Stimulated activated CD4-positive, alpha-beta T cell treated with anti-CD3 and anti-CD28 coated beads, Interleukin-1b, Interleukin-23, amount 100 ng/mL, for 1 hour (primary cell): ENCODE measurements at places on chromosomes 11 and 22.

DNA sequence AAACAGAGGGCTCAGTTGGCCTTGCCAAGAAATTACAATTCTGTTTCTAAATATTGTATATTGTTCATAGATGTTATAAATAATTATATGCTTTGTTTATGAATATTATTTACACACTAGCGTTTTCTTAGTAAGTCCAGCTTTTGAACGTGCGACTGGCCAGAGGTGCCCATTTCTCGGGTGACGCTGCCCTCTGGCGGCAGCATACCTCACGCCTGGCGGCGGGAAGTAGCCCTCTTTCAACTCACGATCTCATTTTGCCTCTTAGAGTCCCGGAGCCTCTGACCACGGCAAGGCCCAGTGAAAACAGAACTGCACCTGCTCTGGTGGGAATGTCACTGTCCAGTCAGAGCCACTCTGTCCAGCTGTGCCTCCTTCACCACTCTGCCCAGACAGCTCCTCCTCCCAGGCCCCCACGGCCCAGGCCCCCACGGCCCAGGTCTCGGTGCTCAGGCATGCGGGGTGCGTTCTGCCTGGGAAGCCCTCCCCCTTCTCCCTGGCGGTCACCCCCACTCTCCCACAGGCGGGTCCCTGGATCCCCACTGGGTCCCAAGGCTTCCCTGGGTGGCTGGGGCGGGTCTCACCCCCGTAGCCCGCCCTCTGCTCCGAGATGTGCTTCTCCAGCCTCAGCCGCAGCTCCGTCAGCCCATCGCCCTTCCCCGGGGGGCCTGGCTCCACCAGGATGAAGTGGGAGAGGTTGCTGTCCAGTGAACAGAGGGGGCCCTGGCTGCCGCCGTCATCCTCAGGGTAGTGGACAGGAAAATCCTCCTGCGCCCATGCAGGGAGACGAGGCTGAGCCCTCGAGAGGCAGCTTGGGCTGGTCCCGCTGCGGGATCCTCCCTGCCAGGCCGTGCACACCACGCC is 19.3 kb downstream of the TSSC4 start:
- peak; percentile 37 for DNase-seq

- DNase-seq: no peak
These were observed 7.3 kb downstream of the PDGFB start for GRCh38 chr22:39237318-39238100.

GRCh38 chr22:43722444-43722843 is 89.7 kb downstream of the EFCAB6 start:
- no peak for DNase-seq

GRCh38 chr11:78615724-78616123 is 41.1 kb upstream of the NARS2 start:
- DNase-seq: no peak

DNA sequence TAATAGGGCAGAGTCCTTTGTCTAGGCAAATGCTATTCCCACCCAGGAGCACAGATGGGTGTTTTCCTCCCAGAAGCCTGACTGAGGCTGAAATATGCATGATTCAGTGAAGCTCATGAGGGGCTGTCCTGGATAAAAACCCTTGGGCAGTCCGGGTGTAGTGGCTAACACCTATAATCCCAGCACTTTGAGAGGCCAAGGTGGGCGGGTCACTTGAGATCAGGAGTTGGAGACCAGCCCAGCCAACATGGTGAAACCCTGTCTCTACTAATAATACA is 48.6 kb upstream of the LMO2 start:
- DNase-seq: no peak

GRCh38 chr11:69641681-69642548 is 959 bp downstream of the CCND1 start:
- no peak for DNase-seq

GRCh38 chr11:35016916-35017315 is 100.5 kb downstream of the PDHX start:
- no peak for DNase-seq

DNA sequence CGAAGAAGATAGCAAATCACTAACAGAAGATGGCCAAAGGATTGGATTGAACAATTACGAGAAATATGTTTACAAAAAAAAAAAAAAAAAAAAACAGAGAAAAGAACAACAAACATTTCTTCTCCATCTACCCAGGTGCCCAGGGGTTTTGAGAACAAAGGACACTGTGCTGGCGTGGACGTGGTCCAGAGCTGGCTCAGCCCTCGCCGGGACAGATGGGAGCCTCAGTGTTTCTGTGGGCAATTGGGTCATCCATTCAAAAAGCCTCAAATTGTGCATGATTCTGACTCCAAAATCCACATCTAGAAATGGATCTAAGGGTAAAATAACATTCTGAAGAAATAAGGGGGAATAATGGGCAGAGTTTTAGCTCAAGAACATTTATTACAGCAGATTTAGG is 63.1 kb downstream of the DHCR7 start:
- no peak for DNase-seq

DNA sequence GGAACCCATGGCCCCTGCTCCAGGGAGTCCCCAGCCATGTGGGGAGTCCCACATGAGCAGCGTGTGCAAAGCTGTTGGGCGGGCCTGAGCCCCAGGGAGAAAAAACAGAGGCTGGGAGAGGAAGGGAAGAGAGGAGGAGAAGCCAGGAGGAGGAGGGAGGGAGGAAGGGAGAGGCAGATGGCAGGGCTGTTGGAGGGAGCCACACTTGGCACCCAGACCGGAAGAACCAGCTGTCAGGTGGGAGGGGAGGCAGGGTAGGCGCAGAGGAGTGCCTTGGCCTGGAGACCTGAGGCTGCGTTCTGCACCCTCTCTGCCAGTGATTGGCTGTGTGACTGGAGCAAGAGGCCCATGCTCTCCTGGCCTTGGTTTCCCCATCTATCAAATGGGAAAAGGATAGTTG is 6.7 kb downstream of the SYNGR1 start:
- DNase-seq: no peak

GRCh38 chr11:25423436-25424199 is 908.3 kb upstream of the ANO3 start:
- DNase-seq: no peak

DNA sequence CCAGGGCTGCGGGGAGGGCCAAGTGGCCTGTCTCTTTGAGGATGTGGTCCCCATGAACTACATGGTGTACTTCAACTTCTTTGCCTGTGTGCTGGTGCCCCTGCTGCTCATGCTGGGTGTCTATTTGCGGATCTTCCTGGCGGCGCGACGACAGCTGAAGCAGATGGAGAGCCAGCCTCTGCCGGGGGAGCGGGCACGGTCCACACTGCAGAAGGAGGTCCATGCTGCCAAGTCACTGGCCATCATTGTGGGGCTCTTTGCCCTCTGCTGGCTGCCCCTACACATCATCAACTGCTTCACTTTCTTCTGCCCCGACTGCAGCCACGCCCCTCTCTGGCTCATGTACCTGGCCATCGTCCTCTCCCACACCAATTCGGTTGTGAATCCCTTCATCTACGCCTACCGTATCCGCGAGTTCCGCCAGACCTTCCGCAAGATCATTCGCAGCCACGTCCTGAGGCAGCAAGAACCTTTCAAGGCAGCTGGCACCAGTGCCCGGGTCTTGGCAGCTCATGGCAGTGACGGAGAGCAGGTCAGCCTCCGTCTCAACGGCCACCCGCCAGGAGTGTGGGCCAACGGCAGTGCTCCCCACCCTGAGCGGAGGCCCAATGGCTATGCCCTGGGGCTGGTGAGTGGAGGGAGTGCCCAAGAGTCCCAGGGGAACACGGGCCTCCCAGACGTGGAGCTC is 13.5 kb downstream of the ADORA2A start:
- no peak for DNase-seq

DNA sequence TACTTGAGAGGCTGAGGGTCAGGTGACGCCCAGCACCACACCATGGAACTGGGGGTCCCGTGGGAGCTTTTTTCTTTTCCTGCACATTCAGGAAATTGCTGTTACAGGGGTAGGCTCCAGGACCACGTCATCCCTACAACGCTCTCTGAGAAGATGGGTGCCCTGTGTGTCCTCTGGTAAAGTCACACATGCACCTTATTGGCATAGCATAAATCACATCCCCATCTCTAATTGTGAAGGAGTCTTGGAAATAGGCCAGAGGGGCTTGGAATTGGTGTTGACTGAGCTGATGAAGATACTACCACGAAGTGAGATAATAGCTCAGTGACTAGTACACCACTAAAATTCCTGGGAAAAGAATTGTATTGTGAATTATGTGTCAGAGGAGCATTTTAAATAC is 57.6 kb downstream of the TNRC6B start:
- DNase-seq: no peak

GRCh38 chr22:43275545-43276317 is 67.4 kb downstream of the SCUBE1 start:
- DNase-seq: no peak

- no peak for DNase-seq
These were observed 35.6 kb downstream of the ETS1 start for GRCh38 chr11:128551611-128552335.

GRCh38 chr11:93169143-93169542 is 28.6 kb downstream of the SLC36A4 start:
- no peak for DNase-seq

- DNase-seq: peak; percentile 64
These were observed 1.5 kb downstream of the MIAT start for GRCh38 chr22:26658671-26659478.

- no peak for DNase-seq
These were observed 16.7 kb downstream of the RNH1 start for GRCh38 chr11:490186-490929.

GRCh38 chr22:43225609-43226008 is 38.7 kb upstream of the TTLL12 start:
- no peak for DNase-seq
